LoVo (cell line): ENCODE measurements at places on chromosomes 3 and 15.

GRCh38 chr3:37628711-37629301, 232.9 kb upstream of the CTDSPL start:
- DNase-seq: no peak

DNA sequence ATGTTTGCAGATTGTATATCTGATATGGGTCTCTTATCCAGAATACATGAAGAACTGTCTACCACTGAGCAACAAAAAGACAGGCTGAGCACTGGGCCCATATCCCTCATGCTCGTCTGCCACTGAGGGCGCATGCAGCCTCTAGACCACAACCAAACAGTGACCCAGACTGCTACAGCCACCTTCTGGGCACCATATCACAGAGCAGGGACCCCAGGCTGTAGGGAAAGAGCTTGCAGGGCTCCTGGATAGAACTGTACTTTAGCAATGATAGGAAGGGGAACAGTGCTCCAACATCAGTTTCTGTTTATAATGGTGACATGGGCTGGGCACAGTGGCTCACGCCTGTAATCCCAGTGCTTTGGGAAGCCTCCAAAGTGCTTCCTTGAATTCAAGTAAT, 40.2 kb upstream of the TMEM87A start:
- no peak for DNase-seq

DNA sequence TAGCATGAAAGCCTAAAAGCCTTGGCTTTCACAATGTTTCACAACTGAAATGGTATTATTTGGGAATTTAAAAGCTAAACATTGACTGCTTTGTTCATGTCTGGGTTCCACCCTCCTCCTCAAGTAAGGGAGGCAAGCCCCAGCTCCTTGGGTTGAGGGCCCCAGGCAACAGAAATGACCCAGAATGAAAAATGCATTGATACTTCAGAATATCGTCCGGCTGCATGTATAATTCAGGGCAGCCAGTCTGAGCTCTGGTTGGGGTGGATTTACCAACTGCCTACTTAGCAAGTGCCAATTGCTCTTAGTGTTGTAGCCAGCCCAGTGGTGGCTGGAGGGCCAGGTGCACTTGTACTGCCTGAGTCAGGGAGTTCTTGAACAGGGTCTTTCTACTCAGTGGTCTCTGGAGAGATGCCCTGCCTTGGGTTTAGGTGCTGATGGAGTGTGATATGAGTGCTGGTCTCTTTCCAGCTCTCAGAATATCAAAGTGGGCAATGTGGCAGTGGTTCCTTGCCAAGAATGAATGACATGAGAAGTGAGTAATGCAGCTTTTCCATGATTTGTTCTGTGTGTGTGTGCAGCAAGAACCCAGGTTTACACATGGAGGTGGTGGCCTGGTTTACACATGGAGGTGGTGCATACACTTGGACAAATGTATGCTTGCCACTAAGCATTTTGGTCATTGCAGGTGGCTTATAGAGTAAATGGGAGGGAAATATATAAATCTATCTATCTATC, 40.9 kb upstream of the ADAMTSL3 start:
- no peak for DNase-seq

GRCh38 chr3:159922193-159922840, 66.3 kb upstream of the IL12A start:
- DNase-seq: no peak

GRCh38 chr3:25536521-25537391, 108.7 kb downstream of the RARB start:
- no peak for DNase-seq

DNA sequence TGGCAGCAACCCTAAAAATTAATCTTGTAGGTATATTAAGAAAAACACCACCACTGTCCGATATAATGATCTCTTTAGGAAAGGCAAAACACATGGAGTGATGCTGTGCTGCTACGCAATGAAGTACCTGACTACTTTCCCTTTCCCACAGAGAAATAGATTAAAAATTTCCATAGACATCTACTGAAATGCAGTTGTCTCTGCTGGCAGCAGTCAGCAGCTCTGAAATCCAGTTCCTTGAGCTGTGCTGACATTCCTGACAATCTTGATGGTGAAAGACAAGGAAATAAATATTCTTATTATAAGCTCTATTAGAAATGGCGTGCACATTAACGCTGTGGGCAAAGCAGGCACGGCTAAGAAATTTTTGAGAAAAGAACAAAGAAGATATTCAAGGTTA, 287.6 kb downstream of the IL5RA start:
- no peak for DNase-seq

GRCh38 chr3:11539677-11540076, 104.0 kb downstream of the VGLL4 start:
- DNase-seq: no peak

- no peak for DNase-seq
These were observed 7.7 kb downstream of the FSTL1 start for GRCh38 chr3:120442975-120443517.

DNA sequence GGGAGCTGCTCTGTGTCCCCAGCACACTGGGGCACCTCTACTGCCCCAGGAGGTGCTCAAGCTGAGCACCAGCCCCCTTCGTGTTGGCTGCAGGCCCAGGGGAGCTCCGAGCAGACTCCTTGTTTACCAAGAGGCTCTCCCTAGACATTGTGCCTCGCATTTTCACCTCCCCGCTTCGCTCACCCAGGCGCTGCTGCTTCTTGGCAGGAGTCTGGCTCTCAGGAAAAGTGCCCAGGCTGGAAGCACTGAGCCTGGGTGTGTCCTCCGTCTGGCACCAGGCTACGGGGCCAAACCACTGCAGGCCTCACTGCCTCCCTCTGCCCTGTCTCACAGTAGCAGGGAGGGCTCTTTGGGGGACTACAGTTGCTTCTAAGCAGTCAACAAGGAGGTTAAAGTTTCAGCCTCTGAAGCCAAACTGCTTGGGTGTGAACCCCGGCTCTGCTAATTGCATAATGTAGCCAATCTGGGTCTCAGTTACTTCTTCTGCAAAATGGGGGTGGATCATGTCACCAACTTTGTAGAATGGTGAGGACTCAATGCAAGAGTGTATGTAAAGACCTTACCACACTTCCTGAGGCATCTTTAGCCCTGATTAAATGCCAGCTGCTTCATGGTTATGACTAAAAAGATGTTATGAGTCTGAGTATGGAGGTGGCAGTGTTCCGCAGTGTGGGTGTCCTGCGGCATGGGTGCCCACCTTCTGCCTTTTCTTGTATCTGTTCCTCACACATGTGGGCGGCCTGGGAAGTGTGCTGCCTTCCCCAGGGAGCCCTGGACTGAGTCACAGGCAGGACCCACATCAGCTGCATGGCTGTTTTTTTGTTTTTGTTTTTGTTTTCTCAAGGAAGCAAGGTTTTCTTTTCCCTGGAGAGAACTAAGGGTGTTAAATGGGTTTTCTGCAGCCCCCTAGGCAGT, 88.9 kb downstream of the CLSTN2 start:
- no peak for DNase-seq

DNA sequence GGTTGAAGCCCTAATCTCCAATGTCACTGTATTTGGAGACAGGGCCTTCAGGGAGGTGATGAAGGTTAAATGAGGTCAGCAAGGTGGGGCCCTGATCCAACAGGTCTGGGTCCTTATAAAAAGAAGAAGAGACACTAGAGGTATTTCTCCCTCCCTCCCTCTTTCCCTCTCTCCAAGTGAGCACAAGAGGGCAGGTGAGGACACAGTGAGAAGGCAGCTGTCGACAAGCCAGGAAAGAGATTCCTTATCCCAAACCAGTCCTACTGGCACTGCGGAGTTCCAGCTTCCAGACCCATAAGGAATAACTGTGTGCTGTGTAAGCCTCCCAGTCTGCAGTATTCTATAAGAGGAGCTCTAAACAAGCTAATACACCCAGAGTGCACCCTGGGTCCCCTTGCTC, 134.7 kb downstream of the ADAMTS17 start:
- no peak for DNase-seq

- DNase-seq: peak; percentile 23
These were observed 59.0 kb upstream of the PPARG start for GRCh38 chr3:12229896-12230295.

DNA sequence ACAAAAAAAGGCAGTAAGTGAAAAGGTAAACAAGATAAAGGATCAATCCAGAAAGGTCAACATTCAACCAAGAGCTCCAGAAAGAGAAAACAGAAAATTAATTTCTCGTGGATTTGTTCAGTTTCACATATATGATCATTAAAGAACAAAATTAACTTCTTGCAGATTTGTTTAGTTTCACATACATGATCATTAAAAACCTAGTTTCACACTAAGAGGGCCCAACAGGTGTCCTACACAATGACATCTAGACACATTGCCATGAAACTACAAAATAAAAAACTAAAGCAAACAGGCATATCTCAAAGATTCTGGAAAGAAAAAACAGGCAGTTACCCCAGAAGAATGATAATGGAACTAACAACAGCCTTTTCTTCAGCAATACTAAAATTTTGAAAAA, 22.1 kb downstream of the PHC3 start:
- no peak for DNase-seq

GRCh38 chr3:170469151-170470062, 50.7 kb downstream of the CLDN11 start:
- no peak for DNase-seq

DNA sequence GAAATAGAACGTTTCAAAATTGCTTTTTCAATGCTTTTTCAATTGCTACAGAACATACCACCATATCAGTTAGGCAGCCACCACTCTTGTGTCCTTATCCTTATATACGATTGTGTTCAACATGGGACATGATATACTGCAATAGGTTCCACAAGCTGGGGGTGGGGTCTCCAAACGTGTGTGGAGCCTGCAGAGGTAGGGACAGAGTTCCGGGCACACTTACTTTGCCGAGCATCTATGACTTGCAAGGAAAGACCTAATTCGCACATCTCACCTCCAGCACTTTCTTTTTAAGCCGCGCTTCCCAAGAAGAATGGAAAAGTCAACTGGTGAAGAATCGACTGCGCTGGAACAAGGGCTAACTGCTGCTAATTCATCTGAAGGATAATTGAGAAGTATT, 39.6 kb upstream of the SFMBT1 start:
- DNase-seq: no peak

GRCh38 chr15:96838081-96838480, 507.6 kb downstream of the NR2F2 start:
- DNase-seq: no peak

DNA sequence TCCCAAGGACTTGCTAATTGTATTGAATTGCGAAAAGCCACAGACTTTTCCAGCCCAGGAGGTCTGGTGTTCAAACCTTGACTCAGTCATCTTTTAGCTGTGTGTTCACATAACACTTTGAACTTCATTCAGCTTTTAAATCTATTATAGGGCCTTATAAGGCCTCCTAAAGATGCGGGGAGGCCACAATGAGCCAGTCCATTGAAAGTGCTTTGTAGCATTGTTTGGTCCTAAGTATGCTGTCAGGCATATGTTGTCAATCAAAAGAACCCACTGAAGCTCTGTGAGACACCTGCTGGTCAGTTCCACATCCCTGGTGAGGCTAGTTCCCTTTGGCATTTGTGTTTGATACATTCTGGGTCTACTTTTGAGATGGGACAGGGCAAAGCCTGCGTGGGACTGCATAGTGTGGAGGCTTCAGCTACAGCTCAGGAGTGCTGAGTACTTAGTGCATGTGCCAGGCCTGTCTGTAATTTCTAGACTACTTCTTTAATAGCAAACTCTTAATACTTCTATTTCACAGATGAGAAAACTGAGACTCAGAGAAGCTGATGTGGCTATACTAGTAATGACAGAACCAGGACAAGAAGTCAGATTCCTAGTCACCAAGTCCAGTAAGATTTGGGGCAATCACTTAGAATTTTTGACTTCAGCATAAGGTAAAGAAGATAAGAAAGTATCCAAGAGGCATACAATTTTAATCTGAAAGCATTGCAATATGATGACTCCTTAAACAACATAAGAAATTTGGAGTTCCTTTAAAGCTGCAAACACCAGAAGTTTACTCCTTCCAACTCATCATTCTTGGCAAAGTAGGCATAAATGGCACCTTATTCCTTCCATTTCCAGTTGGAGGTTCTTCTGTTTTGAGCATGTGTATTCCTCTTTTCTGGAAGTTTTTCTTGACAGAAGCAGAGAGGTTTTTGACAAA, 213.0 kb downstream of the PDCD6IP start:
- no peak for DNase-seq

GRCh38 chr3:105353485-105354161, 13.1 kb upstream of the ALCAM start:
- DNase-seq: no peak
